ENCODE measurements at places on chromosomes 1 and 21. TPM values are rescaled to one million over a fixed set of nuclear protein-coding genes. Genes with fewer than 3 reads are reported as not detected.

GRCh38 chr1:40094466-40095110 lies 2.5 kb downstream of the PPT1 start:
- no peak for DNase-seq

- no peak for DNase-seq
These were observed 17.2 kb upstream of the RCSD1 start for GRCh38 chr1:167612587-167613385.

The PRAMEF20 gene
- total RNA-seq, result not detected

DNA sequence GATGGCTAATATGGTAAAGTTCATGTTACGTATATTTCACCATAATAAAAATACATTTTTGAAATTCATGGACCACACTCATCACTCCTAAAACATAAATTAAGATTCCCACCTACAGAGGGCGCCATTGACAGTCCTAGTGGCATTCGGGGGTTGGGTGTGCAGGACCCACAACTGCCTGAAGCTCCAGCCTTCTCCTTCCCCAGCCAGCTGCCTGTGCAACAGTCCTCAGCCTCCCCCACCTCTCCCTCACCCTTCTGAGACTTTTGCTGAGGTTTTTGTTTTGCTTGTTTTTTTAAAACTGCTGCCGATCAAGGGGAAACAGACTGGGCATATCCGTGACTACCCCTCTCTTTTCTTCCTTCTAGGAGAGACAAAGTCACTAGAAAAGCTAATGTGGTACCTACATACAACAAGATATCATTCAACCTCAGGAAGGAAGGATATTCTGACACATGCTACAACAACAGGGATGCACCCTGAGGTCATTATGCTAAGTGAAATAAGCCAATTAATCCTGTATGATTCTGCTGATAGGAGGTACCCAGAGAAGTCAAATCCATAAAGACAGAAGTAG lies 9.2 kb upstream of the EVA1C start:
- no peak for DNase-seq

The PLD5 gene
- not detected for total RNA-seq

GRCh38 chr1:39648496-39648895 lies 9.1 kb upstream of the HEYL start:
- no peak for DNase-seq

DNA sequence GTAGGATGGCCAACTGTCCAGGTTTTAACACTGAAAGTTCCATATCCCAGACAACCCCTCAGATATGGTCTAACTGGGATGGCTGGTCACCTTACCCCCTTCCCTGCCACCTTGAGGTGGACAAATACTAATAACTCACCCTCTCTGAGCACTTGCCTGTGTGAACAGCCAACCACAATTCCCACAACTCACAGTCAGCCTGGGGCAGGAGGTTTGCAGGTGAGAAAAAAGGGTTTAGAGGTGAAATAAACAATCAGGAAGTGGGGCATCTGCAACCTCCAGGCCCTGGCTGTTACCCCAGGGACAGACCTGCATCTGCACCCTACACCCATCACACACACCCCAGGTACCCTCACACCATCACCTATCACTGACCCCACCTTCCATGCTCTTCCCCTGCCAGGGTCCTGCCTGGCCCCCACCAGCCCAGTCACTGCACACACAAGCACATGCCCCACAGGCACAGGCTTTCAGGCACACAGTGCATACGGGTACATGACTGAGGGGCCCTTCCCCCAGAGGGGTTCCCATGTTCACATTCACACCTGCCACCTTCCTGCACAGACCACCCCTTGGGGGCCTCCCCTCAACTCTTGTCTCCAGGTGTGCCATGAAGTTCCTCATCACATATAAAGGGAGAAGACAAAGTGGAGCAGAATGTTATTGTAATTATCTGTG lies 679.5 kb downstream of the MATN1 start:
- DNase-seq, result no peak

The IFNGR2 gene
- total RNA-seq, result 13.9 TPM

GRCh38 chr1:47424336-47424982 lies 8.4 kb downstream of the FOXE3 start:
- DNase-seq, result no peak

The LCE7A gene
- total RNA-seq, result not detected

DNA sequence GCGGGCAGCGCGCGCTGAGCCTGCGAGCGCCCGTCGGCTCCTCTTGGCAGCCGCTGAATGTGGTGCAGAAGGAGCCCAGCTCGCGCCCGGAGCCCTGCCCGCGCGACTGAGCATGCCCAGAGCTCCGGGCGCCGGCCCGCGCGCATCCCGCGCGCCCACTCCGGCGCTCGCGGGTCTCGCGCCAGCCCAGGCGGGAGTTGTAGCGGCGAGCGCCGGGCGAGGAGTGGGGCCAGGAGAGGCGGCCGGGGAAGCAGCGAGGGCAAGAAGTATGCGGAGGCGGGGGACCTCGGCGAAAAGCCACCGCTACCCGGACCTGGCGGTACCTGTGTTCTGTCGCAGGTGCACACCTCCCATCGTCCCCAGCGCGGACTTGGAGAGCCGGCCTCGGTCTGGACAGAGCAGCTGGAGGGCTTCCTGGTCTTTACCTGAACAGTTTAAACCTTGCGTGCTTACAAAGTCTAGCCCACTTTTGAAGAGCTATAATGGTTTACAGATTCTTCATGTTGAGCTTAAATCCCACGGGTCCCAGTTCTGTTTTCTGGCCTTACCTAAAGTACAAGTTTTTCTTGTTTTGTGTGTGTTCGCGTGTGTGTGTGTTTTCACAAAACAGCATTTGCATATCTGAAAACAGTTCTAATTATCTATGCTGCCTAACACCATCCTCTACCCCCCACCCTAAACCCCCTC lies at the start of gene DDAH1:
TSS of gene DDAH1 (minus strand) at position 61 of the 687 bp plus-strand sequence. CDS start 114 bp downstream, outside the sequence.
- DNase-seq, result no peak

DNA sequence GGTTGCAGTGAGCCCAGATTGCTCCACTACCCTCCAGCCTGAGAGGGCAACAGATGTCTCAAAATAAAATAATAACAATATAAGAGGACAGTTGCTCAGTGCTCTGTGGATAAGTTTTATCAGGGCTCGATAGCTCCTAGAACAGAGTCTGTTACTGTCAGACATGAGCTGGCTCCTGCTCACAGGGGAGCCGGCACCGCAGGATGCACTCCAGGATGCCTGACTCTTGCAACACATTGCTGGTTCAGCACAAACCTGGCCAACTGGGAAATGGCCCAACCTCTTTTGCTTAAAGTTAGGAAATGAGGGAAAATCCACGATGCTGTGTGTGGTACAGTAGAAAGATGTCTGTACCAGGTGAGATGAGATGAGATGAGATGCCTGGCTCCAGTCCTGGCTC lies 5.8 kb upstream of the CTSE start:
- peak; percentile 49 for DNase-seq

The STIL gene
- 0.33 TPM for total RNA-seq

DNA sequence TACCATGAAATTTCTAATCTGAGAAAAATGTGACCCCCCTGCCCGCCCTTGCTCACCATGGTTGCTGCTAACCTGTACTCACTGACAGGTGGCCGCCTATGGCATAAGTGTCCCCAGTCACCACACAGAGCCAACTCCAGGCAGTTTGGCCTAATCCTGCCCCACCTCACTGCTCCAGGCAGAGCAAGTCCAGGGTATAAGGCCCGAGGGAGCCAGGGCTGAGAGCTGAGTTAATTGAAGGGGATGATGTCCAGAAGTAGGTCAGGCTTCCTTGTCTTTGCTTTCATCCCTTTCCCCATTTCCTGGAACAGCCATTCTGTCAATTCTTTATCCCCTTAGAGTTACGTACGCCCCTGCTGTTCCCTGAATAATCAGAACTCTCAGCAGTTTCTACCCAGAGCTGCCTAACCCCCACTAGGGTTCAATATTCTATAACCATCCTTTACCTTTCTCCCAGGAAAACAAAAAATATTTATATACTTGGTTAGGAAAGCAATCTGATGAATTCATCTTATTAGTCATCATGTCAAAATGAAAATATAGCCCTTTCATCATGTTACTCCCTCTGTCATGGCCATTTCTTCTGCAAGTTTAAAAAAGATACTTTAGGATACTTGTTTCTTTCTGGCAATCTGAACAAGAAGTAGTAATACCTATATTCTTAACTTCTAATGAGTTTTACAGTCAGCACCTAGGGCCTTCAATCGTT lies 29.4 kb upstream of the CD101 start:
- DNase-seq, result no peak

- no peak for DNase-seq
These were observed 109.7 kb downstream of the SLC35F3 start for GRCh38 chr1:234014208-234014607.
